ENCODE measurements at places on chromosomes 2 and 18.

DNA sequence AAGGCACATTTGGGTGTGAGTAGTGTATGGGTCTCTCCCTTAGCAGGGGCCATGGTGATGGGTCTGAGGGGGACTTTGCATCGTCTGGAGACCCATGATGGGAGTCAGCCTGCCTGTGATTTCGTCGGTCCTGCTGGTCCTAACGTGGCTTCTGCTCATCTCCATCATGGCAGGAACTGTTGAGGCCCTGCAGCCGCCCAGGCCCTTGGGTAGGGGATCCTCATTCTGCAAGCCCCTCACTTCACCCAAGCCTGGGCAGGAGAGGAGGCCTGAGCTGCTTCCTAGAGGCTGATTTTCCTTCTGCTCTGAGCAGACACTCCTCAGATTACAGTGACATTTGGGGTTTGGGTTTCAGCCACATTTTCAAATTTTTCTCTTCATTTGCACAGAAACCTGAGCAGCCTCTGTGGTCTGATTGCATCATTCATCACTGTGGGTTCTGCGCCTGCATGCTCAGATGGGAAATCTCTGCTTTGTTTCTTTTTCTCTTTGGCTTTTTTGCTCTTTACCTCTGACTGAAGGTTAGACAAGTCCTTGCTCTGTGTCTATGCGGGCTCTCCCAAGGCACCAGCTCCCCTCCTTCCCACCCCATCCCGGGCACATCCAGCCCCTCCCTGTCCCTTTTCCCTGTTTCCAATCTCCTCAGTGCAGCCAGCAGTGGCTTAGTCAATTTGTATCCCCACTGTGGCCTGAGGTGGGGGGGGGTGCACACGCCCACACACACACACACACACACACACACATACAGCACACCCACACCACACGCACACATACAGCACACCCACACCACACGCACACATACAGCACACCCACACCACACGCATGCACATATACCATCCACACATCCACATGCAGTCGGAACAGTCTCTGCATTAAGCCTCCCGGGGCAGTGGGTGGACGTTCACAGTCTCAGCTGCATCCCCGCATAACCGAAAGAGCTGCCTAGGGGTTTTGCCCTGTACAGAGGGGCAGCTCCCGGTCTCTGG, 305.4 kb upstream of the HS6ST1 start:
- DNase-seq, result no peak

DNA sequence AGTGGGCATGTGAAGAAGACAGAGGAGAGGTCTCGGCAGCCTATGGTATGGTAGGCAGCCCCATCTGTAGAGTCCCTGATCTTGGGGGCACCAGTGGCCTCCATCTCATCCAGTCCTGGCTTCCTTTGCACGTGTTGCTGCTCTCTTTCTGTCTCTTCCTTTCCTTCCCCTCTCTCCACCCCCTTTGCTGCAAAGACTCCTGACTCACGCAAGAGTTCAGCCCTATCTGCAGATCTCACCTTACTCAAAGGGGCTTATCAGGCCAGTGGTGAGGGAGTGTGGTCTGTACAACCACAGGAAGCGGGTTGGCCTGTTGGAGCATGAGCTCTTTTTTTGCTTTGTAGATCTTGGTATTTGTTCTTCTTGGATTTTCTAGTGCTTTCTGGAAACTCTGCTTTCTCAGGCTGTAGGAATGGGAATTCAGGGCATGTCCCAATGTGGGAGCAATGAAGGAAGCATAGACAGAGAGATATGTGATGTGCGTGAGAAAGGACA, 14.6 kb upstream of the NT5DC4 start:
- DNase-seq, result no peak

DNA sequence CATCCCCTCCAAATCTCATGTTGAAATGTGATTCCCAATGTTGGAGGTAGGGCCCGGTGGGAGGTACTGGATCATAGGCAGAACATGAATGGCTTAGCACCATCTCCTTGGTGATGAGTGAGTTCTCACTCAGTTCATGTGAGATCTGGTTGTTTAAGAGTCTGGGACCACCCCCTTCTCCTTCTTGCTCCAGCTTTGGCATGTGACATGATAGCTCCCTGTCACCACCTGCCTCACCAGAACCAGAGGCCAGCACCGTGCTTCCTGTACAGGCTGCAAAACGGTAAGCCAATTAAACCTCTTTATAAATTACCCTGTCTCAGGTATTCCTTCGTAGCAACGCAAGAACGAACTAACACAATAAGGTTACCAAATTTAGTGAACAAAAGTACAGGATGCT, 95.4 kb downstream of the ZBTB7C start:
- no peak for DNase-seq

- DNase-seq, result no peak
Observed at GRCh38 chr2:238564286-238564920, 137.7 kb downstream of the ASB1 start.

- no peak for DNase-seq
Observed at GRCh38 chr2:12548906-12549305, 167.8 kb upstream of the TRIB2 start.

DNA sequence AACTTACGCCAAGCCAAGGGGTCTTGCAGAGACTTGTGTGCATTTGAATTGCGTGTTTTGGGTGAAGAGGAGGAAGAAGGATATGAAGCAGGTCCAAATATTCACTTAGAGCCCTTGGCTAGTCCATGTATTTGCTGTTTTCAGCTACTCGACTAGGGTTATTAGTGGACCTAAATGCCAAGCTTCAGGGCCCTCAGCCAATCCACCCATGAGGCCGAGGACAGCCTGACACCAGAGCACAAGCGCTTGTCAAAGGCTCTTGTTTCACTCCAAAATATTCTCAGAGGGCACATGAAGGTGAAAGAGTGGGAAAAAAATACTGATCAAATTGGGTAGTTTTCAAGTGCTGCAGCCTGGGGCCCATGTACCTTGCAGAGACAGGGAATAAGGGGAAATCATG, 174.8 kb upstream of the ACAA2 start:
- DNase-seq, result no peak

GRCh38 chr2:134293719-134294537, 40.1 kb downstream of the MGAT5 start:
- no peak for DNase-seq

GRCh38 chr18:50849419-50849821, 29.5 kb upstream of the ME2 start:
- no peak for DNase-seq

Data from stimulated activated CD4-positive, alpha-beta T cell treated with anti-CD3 and anti-CD28 coated beads, Interleukin-4, amount 100 ng/mL, for 48 hours (primary cell).